GOT3 (cell line): ENCODE measurements at places on chromosomes 6 and 20.

DNA sequence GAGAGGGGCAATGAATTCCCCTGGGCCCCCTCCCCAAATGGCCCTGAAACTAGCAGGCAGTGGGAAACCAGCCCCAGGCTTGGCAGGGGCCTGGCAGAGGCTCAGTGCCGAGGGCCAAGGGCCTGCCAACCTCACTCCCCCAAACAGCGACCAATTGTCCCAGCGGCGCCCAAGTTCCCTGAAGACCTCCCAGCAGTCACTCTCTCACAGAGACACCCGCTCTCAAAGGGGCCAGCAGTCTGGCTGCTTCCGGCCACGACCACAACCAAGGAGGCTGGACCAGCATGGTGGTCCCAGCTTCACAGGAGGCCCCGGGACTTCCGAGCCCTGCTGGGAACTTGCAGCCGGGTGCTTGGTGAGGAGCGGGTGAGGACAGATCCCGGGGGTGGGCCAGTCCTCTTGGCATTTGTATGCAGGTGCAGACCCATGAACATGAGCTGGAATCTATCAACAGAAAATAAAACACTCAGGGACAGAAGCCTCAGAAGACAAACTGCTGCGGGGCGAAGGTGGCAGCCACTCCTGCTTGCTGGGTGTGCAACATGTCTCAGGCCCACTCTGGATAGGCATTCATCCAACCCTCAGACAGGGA, 17.5 kb upstream of the SIRPA start:
- no peak for DNase-seq

DNA sequence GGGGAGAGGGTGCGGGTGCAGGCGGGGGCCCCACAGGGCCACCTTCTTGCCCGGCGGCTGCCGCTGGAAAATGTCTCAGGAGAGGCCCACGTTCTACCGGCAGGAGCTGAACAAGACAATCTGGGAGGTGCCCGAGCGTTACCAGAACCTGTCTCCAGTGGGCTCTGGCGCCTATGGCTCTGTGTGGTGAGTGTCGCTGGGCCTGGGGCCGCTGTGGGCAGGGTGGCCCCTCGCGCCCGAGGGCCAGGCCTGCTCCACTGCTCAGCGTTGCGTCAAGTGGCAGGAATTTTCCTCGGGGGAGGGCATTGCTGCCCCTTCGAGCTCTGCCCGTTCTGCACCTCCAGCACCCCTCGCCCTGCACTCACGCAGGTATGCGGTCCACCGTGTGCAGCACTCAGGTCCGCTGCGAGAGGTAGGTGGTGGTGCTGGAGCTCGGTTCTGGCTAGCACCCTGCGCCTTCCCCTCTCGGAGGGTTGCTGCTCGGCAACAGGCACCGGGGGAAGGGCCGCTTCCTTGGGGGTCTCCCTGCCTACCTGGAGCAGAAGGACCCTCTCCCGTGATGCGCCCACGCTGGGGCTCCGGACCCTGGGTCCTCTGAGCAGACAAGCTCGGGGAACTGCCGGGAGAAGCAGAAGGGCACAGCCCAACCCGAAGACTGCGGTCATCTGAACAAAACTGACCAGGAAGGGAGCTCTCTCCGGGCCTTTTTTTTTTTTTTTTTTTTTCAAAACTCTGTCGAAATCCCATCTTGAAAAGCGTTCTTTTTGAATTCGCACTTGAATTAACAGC, 674 bp downstream of the MAPK14 start:
- no peak for DNase-seq

- DNase-seq = no peak
Measured at GRCh38 chr6:166245148-166245547, 63.0 kb downstream of the PRR18 start.

- no peak for DNase-seq
Measured at GRCh38 chr6:15001326-15001910, 244.5 kb upstream of the JARID2 start.

DNA sequence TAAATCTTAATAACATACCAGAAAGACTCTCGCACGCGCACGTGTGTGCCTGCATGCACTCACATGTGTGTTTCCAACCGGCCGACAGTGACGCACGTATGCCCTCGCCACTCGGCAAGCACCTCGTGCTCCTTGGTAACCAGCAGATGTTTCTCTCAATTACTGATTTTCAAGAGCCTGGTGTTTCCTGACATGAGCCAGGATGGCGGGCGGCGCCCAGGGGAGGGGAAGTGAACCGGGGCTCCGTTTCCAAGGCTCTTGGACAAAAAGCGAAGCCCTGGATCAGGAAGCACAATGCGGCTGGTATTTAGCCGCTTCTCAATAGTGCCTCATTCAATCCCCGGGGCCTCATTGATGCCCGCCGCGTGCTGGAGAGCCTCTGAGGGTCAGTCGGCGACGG, 37.7 kb downstream of the PMEPA1 start:
- no peak for DNase-seq

DNA sequence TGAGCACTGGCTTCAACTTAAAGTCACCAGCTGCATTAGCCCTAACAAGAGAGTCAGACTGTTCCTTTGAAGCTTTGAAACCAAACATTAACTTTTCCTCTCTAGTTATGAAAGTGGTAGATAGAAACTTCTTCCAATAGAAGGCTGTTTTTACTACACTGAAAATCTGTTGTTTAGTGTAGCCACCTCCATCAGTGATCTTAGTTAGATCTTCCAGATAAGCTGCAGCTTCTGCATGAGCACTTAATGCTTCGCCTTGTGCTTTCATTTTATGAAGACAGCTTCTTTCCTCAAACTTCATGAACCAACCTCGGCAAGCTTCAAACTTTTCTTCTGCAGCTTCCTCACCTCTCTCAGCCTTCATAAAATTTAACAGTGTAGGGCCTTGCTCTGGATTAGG, 133.2 kb downstream of the INSM1 start:
- no peak for DNase-seq

DNA sequence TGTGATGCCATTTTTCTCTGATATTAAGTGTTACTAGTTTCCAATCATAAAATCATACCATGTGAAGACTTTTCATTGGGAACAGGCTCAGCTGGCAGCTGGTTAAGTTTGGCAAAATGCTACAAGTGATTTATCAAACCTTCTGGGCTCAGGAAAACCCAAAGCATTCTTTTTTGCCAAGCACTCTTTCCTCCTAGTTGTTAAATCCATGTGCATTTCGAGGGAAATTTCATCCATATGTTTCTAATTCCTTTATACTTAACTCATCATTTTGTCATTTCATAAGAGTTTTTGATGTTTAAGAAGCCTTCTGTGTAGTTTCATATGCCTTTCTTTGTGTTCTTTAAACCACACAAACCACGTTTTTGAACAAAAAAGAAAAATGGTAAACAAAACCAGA, 217.6 kb upstream of the PDE10A start:
- DNase-seq = no peak

GRCh38 chr6:161409353-161409752, 135.5 kb upstream of the AGPAT4 start:
- no peak for DNase-seq

DNA sequence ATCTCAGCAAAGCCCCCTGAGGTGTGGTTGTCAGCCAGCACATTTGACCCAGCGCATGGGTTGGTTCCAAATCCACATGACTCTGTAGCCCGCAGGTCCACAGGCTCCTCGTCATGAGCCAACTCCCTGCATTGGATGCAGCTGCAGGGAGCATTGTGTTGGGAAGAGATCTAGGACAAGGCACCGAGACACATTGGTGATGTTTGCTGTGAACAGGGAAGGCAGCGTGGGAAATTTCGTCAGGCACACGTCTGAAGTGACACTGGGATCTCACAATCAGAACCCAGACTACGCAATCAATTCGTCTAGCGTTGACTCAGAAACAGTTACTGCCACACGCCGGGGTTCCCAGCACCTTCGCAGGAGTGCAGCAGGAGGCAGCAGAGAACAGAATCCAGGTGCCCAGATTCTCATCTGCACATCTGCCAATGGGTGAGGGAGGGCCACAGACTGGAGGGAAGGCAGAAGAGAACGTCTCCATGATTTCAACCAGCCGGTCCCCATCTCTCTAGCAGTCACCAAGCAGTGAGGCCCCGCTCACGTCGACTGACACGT, 177.0 kb downstream of the TTLL2 start:
- no peak for DNase-seq

DNA sequence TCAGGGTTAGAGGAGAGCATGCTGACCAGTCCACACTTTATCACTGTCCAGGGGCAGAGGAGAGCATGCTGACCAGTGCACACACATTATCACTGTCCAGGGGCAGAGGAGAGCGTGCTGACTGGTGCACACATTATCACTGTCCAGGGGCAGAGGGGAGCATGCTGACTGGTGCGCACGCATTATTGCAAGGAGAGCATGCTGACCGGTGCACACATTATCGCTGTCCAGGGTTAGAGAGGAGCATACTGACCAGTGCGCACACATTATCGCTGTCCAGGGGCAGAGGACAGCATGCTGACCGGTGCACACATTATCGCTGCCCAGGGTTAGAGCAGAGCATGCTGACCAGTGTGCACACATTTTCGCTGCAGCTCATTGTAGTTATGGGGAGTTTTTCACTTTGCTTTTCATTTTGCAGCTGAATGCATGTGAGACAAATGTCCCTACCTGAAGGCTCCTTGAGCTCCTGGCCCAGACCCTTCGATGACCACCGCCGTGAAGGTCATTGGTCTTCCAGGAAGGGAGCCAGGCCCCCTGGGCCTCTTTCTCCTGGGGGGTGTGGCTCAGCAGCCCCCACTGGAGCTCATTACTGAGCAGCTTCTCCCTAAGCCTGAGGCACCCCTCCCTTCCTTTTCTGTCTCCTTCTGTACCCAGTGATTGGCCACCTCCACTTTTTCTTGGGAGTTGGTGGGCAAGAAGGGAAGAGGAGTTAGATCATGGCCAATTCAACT, 178.8 kb upstream of the AFDN start:
- DNase-seq = no peak

DNA sequence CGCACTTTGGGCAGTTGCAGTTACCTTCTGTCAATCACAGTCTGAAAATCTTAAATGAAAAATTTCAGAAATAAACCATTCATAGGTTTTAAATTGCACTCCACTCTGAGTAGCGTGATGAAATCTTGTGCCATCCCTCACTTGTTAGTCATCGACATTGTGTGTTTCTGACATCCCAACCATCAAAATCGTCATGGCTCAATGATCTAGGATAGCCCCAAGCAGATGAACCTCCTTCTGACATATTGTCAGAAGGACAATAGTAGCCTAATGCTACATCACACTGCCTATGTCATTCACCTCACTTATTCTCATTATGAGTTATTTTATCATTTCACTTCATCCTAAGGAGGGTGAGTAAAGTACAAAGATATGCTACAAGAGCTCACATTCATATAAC, 284.8 kb downstream of the PTPRK start:
- no peak for DNase-seq

- no peak for DNase-seq
Measured at GRCh38 chr6:8947900-8948299, 512.6 kb upstream of the SLC35B3 start.

- no peak for DNase-seq
Measured at GRCh38 chr6:17842934-17843821, 136.5 kb upstream of the NUP153 start.

GRCh38 chr6:169783401-169783800, 32.0 kb downstream of the ERMARD start:
- no peak for DNase-seq

- no peak for DNase-seq
Measured at GRCh38 chr20:46040902-46041535, 12.0 kb downstream of the SLC12A5 start.

DNA sequence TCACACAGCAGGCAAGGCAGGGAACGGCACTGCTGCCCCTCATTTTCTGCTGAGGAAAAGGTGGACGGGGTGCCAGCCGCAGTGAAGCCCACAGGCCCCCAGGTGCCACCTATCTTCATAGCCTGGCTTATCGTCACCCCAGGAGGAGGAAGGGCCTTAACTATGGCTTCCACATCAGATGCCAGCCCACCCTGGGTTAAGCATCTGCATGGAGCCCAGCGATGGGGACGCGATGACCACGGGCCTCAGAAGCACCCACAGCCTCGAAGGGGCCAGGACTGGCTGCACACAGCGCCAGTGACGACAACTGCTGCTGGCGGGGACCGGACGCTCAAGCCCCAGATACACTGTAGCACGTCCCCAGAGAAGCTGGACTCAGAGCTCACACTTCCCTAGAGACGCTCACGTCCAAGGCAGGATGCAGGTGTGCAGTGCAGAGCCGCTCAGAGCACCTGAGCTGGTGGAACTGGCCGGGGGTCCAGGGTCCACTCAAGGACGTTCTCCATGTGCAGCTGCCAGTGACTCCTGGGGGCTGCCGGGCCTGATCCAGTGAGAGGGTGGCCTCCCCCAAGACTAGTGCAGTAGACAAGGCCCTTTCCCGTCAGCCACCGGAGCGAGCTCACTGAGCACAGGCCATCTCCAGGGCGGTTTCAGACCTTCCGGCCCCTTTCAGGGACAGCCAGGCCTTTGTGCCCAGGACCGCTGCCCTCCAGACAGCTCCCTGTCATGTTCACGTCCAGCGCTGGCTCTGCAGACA, 83.0 kb downstream of the YTHDF1 start:
- DNase-seq = no peak

- no peak for DNase-seq
Measured at GRCh38 chr20:35192118-35192872, 20.4 kb downstream of the PROCR start.

- no peak for DNase-seq
Measured at GRCh38 chr6:25035174-25035511, 99.4 kb upstream of the RIPOR2 start.

- DNase-seq = no peak
Measured at GRCh38 chr6:148657048-148657447, 89.8 kb upstream of the UST start.

- DNase-seq = no peak
Measured at GRCh38 chr20:52433326-52434040, 241.9 kb upstream of the ZFP64 start.

GRCh38 chr20:61443443-61444126, 191.5 kb downstream of the CDH4 start:
- no peak for DNase-seq

DNA sequence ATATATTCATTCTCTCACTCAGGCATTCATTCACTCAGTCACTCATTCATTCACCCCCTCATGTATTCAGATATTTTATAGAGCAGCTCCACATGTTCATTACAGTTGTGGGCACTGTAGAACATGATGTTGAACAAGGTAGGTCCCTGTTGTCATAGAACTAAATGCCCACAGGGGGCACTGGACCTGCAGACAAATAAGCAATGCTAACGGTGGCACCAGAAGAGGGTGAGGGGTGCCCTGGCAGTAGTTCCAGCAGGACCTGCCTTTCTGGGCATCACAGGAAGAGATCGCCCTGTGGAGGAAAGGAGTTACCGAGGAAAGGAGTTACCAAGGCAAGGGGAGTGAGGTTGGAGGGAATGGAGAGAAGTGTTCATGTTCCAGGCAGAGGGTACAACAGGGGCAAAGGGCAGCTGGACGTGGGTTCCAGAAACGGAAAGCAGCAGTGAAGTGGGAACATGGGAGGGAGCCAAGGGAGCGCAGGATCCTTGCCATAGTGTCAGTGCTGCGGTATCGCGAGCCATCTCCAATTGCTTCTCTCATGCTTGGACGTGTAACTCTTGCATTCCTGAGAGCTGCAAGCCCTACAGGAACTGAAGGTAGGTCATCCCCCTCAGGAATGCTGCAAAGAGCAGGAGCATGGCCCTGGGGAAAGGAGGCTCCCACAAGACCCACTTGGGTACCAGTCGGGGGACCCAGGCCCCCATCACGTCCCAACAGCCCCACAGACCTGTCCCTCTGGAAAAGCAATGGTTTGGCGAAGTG, 128.2 kb downstream of the EDN3 start:
- DNase-seq = no peak

GRCh38 chr6:111792241-111792640, 81.0 kb downstream of the FYN start:
- no peak for DNase-seq
